ENCODE measurements at places on chromosomes 2 and 18. TPM values are rescaled to one million over a fixed set of nuclear protein-coding genes. Genes with fewer than 3 reads are reported as not detected.

MYCN gene
- 24.6 TPM for total RNA-seq

ALPG gene
- total RNA-seq = 0.88 TPM

EHD3 gene
- 5.3 TPM for total RNA-seq

GRCh38 chr2:100620481-100620880 lies 57.7 kb downstream of the PDCL3 start:
- peak; percentile 39 for DNase-seq

- no peak for DNase-seq
These were observed 37.5 kb downstream of the SLC39A10 start for GRCh38 chr2:195694553-195694952.

DNA sequence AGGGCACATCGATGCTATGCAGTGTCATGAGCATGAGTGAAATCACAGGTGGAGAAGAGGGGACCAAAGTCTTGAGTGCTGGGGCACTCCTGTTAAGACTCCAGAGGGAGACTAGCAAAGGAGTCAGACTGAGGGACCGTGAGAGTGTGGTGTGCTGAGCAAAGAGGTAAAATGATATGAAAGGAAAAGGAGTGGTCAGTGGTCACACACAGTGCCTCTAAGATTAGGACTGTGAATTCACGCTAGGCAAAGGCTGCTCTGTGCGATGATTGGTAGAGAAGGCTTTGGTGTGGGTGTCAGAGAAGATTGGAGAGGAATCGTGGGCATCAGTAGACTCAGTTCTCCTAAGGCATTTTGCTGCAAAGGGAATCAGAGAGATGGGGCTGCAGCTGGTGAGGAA lies 12.8 kb downstream of the SOCS6 start:
- no peak for DNase-seq

GRCh38 chr18:24543795-24544498 lies 83.5 kb downstream of the HRH4 start:
- DNase-seq = no peak

DNA sequence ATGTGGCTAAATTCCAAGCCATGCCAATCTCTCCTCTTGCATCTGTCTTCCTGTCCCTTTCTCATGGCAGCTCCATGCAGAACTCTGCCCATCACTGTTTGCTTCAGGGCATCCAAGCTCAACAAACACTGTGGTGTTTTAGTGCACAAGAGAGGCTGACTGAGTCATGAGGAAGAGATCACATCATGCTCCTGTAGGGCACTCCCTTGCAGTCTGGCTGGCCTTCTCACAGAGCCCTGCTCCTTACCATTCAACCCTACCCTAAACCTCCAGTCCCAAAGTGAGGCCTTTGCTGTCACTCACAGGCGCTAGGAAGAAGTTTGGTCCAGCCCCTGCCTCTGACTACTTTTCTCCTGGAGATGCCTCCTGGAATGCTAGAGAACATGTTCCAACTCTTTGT lies 194.0 kb downstream of the LRATD1 start:
- no peak for DNase-seq

DNA sequence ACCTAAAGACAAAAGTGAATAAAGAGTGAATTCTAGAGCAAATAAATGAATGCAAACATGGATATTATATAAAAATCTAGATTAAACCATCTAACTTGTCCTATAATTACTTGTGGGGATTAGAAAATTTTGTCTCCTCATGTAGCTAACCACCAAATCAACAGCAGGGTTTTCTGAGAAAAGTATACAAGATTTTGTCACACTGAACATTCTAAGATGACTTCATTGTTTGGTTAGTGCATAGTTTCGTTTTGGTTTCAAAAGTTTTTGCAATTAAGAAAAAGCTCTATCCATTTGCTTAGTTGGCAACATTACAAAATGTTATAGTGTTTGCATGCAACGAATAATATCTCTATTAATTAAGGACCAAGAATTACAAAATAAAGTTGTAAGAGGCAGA lies 125.0 kb downstream of the LRP2 start:
- DNase-seq = no peak

DNA sequence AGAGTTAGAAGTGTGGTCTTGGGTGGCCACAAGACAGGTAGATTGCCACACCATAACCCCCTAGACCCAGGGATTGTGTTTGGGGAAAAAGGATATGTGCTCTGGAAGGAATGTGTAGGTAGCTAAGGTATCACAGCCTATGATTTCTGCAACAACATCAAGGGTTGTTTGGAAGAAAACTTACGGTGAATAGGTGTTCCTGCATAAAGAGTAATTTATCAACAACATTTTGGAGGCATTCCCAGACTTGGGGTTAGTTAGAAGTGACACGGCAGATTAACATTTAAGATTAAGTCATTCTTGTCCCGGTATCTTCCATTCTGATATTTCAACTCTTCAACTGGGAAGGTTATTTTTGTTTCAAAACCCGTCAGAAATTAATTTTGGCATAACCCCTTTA lies 65.5 kb downstream of the SPP2 start:
- DNase-seq = no peak

- no peak for DNase-seq
These were observed 53.8 kb downstream of the EEF1B2 start for GRCh38 chr2:206213514-206213845.

GRCh38 chr18:42915299-42915698 lies 200.2 kb downstream of the RIT2 start:
- DNase-seq = no peak

DNA sequence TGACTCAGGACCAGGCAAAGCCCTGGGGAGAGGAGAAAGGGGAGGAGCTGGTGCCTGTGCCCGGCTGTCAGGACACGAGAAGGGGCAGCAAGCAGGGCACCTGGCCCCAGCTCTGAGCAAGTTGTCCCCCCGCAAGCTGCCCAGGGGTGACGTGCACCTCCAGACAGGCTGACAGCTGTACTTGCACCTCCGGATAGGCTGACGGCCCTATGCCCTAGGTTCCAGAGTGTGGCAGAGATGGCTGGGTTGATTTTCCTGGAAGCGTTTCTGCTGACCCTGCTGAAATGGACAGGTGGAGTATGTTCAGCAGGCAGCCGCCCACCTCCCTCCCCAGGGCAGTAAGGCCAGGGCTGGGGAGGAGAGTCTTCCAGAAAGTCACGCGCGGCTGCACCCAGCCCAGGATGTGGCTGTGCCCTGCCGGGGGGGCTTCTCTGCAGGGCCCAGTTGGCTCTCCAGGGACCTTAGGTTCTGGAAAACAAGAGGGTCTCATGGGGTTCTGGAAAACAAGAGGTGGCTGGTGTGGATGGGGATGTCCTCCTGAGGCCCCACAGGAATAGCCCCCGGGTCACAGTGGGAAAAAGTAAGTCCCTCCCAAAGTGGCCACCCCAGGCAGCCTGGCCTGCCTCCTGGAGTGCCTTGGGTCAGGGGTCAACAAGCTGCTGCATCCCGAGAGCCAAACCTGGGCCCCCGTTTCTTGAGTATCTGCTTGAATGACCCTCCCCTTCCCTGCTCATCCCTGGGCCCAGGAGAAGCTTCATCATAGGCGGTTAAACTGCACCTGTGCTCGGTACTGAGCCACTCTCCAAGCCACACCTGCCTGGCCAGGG lies 71.4 kb upstream of the OTOS start:
- no peak for DNase-seq

GRCh38 chr2:239169311-239170048 lies 231.3 kb downstream of the HDAC4 start:
- DNase-seq = peak; percentile 40

- DNase-seq = no peak
These were observed 69.6 kb downstream of the CABYR start for GRCh38 chr18:24208270-24209035.

- no peak for DNase-seq
These were observed 140.1 kb downstream of the SS18 start for GRCh38 chr18:25950321-25950720.
